ENCODE measurements at places on chromosomes 1 and 21. TPM values are rescaled to one million over a fixed set of nuclear protein-coding genes. Genes with fewer than 3 reads are reported as not detected.

DNA sequence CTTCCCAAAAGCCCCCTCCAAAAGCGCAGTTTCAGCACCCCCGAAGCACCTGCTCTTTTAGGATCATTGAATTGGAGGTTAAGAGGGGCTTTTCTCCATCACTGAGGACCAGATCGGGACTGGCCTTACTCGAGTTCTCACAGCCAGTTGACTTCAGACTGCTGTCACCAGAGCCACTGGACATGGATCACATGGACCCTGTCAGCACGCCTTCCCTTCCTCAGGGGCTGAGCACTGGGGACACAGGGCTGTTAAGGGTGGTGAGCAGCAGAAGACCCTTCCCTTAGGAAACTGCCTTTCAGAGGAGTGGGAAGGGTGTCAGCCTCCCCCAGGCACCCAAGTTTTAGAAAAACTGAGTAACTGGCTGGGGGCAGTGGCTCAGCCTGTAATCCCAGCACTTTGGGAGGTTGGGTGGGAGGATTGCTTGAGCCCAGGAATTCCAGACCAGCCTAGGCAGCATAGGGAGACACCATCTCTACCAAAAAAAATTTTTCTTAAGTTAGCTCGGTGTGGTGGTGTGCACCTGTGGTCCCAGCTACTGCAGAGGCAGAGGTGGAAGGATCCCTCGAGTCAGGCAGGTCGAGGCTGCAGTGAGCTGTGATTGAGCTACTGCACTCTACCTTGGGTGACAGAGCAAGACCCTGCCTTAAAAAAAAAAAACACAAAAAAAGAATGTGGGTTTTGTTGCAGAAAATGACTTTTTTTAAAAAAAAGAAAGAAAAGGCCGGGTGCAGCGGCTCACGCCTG is 584 bp upstream of the FGR start:
- H3K27ac ChIP-seq, result no peak overlapping the region
- no peaks in the 10 kb centered on the region for H3K36me3 ChIP-seq
- H3K4me1 ChIP-seq, result peaks cover 15% of the 10 kb centered on the region
- no peak overlapping the region for H3K4me3 ChIP-seq

- DNase-seq, result no peak
- no peaks in the 10 kb centered on the region for H3K4me1 ChIP-seq
- H3K27ac ChIP-seq, result no peak overlapping the region
- H3K4me3 ChIP-seq, result no peak overlapping the region
- no peaks in the 10 kb centered on the region for H3K36me3 ChIP-seq
Measured at GRCh38 chr1:165298203-165298820, 58.2 kb downstream of the LMX1A start.

DNA sequence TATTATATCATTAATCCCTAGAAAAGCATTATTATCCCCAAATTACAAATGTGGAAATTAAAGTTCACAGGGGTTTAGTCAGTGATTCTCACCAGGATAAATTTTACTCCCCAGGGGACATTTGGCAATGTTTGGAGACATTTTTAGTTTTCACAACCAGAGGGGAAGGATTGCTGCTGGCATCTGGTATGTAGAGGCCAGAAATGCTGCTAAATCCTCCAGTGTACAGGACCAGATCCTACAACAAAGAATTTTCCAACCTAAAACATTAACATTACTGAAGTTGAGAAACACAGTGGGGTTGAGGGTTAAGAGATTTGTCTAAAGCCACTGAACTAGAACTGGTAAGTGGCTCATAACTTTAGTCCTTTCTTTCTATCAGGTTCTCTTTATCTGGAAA is 162.0 kb upstream of the SYT6 start:
- H3K27me3 ChIP-seq, result no peaks in the 10 kb centered on the region
- no peaks in the 10 kb centered on the region for H3K36me3 ChIP-seq
- no peaks in the 10 kb centered on the region for H3K4me1 ChIP-seq
- no peak overlapping the region for H3K4me3 ChIP-seq

GRCh38 chr1:40876891-40877290 is 14.7 kb upstream of the CITED4 start:
- H3K4me1 ChIP-seq, result 0 out of 2 replicates have a peak, but pooled peaks cover 7% of the 10 kb centered on the region
- H3K27me3 ChIP-seq, result peaks cover 1% of the 10 kb centered on the region
- no peak overlapping the region for H3K27ac ChIP-seq
- H3K4me3 ChIP-seq, result no peak overlapping the region

DNA sequence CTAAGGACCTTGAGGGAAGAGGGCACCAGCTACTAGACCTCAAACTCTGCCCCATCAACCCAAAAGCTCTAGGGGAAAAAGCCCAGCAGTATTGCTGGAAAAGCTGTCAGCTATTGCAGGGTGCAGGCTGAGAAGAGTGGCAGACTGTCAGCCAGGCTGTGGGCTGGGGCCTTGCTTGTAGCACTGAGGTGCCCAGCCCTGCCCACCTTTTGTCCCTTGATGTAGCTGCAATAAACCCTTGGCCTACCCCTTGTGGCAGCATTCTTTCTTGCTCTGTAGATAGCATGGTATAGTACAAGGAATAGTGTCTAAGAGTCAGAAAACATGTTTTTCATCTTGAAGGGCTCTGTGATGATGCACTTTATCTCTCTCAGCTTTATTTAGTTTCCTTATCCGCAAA is 39.4 kb downstream of the CDC14A start:
- peaks cover under 1% of the 10 kb centered on the region for H3K4me1 ChIP-seq
- H3K36me3 ChIP-seq, result peaks cover 6% of the 10 kb centered on the region
- no peak for DNase-seq
- H3K4me3 ChIP-seq, result no peak overlapping the region
- H3K27me3 ChIP-seq, result no peaks in the 10 kb centered on the region

- H3K36me3 ChIP-seq, result no peaks in the 10 kb centered on the region
- no peak overlapping the region for H3K27ac ChIP-seq
- H3K4me1 ChIP-seq, result no peaks in the 10 kb centered on the region
Measured at GRCh38 chr1:145545055-145545454, 62.7 kb upstream of the GPR89A start.

FALEC gene
- 0.71 TPM for total RNA-seq

CHIA gene
- total RNA-seq, result not detected

Data from HepG2 (cell line).